ENCODE measurements at places on chromosomes 16 and 17.
A peak's percentile ranks its signal among the peaks of the same experiment; 100 is the strongest.

- DNase-seq, result no peak
These were observed 121.3 kb upstream of the CACNG5 start for GRCh38 chr17:66713533-66714042.

- no peak for DNase-seq
These were observed 600.0 kb upstream of the CA10 start for GRCh38 chr17:52758481-52758880.

- no peak for DNase-seq
These were observed 488.2 kb downstream of the RBFOX1 start for GRCh38 chr16:7820816-7821215.

DNA sequence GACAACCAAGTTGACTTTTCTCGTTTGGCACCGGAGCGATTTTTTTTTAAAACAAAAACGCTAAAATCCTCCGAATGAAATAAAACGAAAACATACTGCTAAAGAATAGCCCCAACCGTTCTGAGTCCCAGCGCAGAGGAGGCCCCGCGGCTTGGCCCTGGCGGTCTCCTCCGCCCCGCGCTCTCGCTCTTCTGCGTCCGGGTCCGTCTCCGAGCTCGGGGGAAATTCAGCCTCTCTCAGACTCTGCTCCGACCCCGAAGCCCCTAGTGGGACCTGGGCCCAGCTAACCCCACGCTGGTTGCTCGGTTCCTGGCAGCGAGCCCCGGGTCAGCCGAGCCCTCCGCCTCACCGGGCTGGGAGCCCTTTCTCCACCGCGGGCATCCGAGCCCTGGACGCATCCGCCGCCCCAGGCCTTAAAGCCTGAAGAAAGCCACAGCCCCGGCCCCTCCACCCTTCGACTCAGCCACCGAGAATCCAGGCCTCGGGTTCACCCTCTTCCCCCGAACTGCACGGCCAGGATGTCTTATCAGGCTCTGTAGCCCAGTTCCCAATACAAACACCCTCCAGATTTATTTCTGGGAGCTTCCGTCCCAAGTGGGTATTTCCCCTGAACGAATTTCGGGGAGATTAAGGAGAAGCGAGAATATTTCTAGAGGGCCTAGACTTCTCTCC, 1.2 kb downstream of the TBX2 start:
- no peak for DNase-seq

GRCh38 chr17:20282526-20283308, 184.6 kb downstream of the LGALS9B start:
- DNase-seq, result no peak

- DNase-seq, result peak; percentile 12
These were observed 3.1 kb upstream of the C17orf58 start for GRCh38 chr17:67999291-67999911.

DNA sequence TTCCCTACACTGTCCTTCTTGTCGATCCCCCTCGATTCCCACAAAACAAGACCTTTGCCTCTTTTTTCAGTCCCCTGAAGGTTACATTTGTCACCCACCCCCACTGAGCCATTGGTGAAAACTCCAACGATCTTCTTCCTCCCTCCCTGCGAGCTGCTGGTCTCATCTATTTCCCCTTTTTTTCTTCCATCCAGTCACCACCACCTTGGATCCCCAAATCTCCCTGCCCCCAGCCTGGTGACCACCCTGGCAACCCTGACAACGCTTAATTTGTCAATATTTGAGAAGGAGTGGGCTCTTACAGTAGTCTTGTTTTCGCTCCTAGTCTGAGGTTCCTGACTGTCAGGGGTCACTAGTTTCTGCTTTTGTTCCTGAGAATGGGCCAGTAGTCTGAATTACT, 62.9 kb downstream of the SMPD3 start:
- DNase-seq, result no peak

- no peak for DNase-seq
These were observed 339.0 kb downstream of the TMEM114 start for GRCh38 chr16:8251298-8251697.

- no peak for DNase-seq
These were observed 149.6 kb downstream of the PITPNC1 start for GRCh38 chr17:67526700-67527099.

- DNase-seq, result no peak
These were observed 1906.3 kb downstream of the TP53TG3F start for GRCh38 chr16:35365675-35366074.

- DNase-seq, result no peak
These were observed 159.1 kb downstream of the CDH11 start for GRCh38 chr16:64962786-64963185.

DNA sequence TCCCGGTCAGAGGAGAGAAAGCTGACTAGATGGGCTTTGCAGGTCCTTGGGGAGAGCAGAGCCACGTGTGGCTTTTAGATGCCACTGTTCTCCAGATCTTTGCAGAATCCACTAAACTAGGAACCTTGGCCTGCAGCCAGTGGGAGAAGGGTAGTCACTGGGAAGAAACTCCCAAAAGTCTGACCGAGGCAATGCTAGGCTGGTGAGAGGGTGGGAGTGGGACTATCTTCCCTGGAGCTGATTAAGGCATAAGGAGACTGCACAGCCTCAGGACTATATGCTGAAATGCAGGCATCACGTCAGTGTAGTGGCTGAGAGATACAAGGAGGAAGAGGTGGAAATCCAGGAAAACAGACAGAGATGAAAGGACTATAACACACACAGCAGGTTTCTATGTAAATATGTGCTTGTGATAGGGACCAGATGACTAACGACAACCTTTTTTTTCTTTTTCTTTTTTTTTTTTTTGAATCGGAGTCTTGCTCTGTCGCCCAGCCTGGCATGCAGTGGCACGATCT, 2.2 kb upstream of the GSDMA start:
- DNase-seq, result no peak

- no peak for DNase-seq
These were observed 18.2 kb downstream of the SCN4A start for GRCh38 chr17:63954402-63955063.

- DNase-seq, result peak; percentile 33
These were observed 20.8 kb downstream of the GOSR2 start for GRCh38 chr17:46943501-46944393.

- DNase-seq, result no peak
These were observed 17.0 kb downstream of the CLUH start for GRCh38 chr17:2694381-2695242.

DNA sequence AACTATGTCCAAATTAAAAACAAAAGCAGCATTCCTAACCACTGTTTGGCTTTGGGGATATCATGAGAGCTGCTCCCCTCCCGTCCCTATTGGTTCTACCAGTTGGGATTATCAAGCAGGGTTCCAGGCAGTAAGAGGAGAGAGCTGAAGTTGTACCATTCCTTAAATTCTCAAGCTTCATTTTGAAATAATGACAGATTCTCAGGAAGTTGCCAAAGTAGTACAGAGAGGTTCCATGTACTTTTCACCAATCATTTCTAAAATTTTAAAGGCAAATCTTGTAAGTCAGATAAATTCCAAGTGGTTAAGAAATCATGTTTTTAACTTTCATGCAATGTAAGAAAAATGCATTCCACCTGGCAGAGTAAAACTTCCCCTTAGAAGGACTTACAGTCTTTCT, 36.9 kb downstream of the TEX2 start:
- DNase-seq, result no peak

DNA sequence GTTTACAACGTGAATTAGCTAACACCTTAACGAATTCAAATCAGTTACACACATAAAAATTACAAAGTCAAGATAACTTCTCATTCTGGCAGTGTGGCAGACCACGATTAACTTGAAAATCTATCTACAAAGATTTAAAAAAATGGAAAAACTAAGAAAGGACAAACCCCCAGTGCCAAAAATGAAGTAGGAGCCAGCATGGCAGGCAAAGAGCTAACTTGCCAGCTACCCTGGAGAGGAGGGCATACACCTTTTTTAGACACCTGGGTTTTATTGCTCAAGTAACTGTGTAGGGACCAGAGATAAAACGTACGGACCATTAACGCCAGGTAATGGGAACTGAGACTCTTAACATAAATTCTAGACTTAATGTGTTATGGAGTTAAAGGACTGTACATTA, 2.5 kb downstream of the TAF15 start:
- no peak for DNase-seq

DNA sequence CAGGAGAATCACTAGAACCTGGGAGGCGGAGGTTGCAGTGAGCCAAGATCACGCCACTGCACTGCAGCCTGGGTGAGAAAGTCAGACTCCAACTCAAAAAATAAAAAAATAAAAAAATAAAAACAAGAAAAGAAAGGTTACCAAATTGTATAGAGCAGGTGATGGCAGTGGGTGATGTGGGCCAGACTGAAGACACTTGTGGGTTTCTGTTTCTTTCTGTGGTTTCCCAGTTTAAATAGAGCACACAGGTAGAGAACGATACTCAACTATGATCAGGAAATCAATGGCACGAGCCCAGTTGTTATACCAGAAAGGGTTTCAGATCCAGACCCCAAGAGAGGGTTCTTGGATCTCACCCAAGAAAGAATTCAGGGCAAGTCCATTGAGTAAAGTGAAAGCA, 32.6 kb downstream of the NUBP1 start:
- no peak for DNase-seq

- DNase-seq, result peak; percentile 38
These were observed 900.8 kb upstream of the GOT2 start for GRCh38 chr16:59634951-59635350.

- DNase-seq, result no peak
These were observed 2.6 kb downstream of the EPOP start for GRCh38 chr17:38671939-38672720.

- peak; percentile 100 for DNase-seq
These were observed 26.8 kb upstream of the PRKCA start for GRCh38 chr17:66275651-66276050.

- no peak for DNase-seq
These were observed 5.5 kb downstream of the SHISA9 start for GRCh38 chr16:12906765-12907516.

DNA sequence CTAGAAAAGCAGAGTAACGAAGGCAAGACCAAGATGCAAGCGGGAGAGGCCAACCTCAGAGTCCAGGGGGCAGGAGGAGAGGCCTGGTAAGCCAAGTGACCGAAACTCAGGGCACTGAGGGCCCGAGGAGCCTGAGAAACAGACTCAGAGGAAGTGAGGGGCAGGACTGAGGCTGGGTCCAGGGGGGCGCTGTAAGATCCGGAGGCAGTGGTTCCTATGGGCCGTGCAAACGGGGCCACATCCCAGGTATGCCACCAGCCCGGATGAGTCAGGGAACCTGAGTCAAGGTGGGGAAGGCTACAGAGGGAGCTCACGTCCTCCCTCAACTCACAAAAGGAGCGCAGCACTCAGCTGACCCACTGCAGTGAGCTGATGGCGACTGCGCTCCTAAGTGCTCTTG, 8.3 kb downstream of the ZDHHC7 start:
- DNase-seq, result no peak

DNA sequence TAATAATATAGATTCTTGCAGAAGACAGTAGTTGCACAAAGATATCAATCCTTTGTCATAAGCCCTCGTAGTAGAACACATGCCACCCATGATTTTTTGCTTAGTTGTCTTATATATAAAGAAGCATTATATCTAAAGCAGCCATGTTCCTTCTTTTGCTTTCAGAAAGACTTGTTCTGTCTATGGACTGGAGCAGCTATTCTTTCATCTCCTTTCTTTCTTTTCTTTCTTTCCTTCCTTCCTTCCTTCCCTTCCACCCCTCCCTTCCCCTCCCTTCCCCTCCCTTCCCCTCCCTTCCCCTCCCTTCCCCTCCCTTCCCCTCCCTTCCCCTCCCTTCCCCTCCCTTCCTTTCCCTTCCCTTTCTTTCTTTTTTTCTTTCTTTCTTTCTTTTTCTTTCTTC, 104.0 kb upstream of the HS3ST4 start:
- DNase-seq, result no peak

DNA sequence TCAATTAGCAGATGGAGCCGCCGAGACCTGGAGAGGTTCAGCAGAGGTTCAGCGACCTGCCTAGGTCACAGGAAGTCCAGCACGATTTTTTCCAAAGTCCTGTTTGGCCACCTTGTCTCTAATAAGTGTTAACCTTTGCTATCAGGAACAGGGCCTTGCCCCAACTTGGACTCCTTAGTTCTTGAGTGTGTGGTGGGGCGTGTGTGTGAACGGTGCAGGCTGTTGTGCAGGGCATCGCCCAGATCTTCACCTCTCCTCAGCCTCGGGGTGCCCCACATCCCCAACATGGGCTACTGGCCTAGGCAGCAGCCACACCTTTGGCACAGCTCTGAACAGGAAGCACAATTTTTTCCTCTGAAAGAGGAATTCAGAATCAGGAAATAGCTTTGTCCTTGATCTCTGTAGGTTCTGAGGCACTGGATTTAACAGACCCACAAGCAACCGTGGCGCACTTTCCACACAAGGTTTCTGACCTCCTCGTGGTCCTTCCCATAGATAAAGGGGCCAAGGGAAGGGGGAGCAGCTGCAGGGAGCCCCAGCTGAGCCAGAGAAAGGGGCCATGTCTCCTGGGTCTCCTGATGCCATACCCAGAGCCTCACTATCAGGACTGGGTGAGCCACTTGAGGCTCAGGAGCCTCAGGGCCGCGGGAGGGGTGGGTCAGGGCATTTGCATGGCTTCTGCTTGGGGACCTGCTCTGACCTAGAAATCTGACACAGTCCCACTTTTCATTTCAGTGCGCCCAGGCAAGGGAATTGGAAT, 10.4 kb downstream of the MPRIP start:
- DNase-seq, result no peak

GRCh38 chr17:17321356-17322025, 18.3 kb downstream of the NT5M start:
- DNase-seq, result no peak

- peak; percentile 35 for DNase-seq
These were observed 11.1 kb upstream of the ATP2C2 start for GRCh38 chr16:84357191-84357651.

- no peak for DNase-seq
These were observed 331.2 kb downstream of the MAF start for GRCh38 chr16:79269211-79269863.

- no peak for DNase-seq
These were observed 27.7 kb upstream of the CHMP6 start for GRCh38 chr17:80963812-80964543.

DNA sequence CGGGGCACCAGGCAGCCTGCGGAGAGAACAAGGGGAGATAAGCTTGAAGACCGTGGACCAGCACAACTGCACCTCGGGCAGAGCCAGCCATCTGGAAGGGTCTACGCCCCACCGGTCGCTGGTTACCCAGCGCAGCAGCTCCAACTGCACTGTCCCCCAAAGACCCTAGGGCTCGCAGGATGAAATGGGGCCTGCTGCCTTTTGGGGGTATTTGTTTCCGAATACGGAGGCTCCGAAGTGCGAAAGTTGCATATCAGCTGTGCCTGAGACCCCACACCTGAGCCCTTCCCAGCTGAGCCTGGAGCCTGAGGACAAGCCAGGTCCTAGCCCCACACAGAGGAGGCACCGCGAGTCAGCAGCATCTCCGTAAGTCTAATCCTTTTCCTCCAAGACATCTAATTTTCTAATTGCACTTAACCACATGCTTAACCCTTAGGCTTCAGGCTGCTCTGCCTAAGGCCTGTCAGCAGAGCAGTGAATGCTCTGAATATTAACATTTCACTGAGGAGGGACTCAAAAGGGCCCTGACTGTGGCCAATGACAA, 4.0 kb downstream of the KIFC3 start:
- no peak for DNase-seq
